Sciatic nerve (tissue), 2 donors: ENCODE measurements at places on chromosomes 16 and 17. TPM values are rescaled to one million over a fixed set of nuclear protein-coding genes. Genes with fewer than 3 reads are reported as not detected.

The SNX20 gene
- total RNA-seq: 2.6 TPM

The CLDN7 gene
- total RNA-seq: 4.1 TPM

The CCL18 gene
- total RNA-seq: 58.8 TPM

The DOC2B gene
- total RNA-seq: 27.2 TPM

The RCVRN gene
- total RNA-seq: 1.0 TPM

The MGAT5B gene
- total RNA-seq: 1.4 TPM

The TAT gene
- total RNA-seq: 0.13 TPM

The NAGS gene
- 0.58 TPM for total RNA-seq

The ST6GALNAC1 gene
- 1.8 TPM for total RNA-seq

The ZSCAN32 gene
- total RNA-seq: 14.3 TPM

The TP53TG3E gene
- total RNA-seq: not detected

The ENO3 gene
- 5.1 TPM for total RNA-seq

The TMIGD1 gene
- not detected for total RNA-seq

The ANKRD40CL gene
- total RNA-seq: not detected

The TMEM114 gene
- total RNA-seq: not detected

The MYH11 gene
- total RNA-seq: 53.9 TPM

The SLC12A3 gene
- not detected for total RNA-seq

The HAS3 gene
- 2.7 TPM for total RNA-seq

The SPNS3 gene
- total RNA-seq: 2.0 TPM

The HNF1B gene
- total RNA-seq: not detected
